ENCODE measurements at places on chromosomes 2 and 18.

GRCh38 chr18:80145196-80145804 lies 36.2 kb downstream of the ADNP2 start:
- no peak for DNase-seq

DNA sequence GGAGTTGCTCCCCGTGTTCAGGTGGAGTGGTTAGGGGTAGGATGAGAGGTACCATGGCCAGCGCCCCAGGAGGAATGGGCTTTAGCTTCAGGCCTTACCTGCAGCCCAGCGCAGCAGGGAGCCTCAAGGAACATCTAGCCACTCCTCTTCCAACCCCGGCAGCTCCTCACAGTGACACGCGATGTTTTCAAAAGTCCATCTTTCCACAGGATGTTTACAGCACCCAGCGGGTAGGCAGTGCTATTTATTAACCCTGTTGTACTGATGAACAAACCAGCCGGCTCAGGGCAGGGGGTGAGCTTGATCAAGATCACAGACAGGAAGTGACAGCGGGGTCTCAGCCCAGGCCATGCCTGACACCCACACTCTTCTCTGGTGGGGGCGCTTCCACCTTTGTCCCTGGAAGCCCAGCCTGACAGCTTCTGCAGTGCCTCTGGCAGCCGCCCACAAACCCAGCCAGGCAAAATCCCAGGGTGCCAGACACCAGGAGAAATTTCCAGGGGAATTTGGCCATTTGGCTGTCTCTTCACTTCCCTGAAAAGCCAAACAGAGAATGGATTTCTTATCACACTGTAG lies 18.4 kb upstream of the PRLH start:
- no peak for DNase-seq

DNA sequence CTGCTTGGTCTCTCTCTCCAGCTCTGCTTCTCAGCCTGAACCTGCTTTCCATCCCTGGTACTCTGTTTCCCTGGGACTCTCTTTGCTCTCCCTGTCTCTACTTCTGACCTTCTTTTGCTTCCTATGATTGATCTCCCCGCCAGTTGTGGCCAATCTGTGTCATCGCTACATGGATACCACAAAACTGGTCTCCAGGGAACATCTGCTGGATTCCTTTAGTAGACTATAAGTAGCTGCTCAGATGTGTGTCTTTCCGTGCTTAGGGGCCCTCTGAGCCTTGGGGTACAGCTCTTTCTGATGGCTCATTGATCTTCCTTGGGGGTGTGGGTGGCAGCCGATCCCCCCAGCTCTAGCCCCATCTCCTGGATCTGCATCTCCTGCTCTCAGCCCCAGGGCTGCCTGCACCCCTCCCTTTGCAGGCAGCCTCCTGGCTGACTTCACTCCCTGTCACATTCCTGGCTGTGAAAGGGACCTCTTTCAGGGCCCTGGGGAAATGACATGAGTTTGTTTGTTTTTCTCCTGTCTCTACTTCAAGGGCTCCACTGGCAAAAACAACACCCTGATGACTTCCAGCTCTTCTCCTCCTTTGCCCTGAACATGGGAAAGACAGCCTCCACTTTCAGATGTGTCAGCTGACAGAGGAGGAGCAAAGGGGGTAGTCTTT lies 333.7 kb downstream of the CYP26B1 start:
- no peak for DNase-seq

GRCh38 chr18:40577239-40577980 lies 1377.6 kb upstream of the PIK3C3 start:
- no peak for DNase-seq

DNA sequence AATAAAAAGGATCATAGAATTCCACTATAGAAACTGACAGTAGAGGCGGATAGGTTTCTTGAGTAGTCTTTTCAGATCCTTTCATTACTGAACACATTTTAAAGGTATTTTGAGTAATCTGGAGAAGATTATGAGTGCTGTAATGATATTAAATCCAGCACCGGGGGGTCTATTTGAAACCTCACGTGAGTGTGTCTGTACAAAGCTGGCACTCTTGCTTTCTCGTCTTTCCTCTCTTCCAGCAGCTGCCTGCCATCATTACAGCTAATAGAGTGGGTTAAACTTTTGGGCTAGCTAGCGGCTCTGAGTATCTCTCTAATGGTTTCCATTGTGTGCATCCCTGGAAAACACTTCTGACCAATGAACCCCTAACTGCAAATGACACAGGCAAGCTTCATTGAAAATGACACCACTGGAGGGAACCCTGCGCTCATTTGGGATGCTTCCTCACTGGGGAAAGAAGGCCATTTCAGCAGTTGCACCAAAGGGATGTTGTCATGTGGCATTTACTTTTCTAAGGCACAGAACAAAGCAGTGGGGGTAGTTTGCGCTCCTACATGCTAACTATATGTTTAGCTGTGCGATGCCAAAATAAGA lies 101.0 kb downstream of the HRH4 start:
- DNase-seq: no peak

DNA sequence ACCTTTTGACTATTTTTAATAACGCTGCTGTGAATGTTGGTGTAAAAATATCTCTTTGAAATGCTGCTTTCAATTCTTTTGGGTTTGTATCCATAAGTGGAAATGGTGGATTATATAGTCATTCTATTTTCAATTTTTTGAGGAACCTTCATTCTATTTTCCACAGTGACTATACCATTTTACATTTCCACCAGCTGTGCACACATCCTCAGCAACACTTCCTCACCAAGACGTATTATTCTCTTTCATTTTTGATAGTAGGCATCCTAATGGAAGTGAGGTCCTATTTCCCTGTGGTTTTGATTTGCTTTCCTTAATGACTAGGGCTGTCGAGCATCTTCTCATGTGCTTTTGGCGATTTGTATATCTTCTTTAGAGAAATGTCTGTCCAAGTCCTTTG lies 14.8 kb downstream of the CASP10 start:
- no peak for DNase-seq

DNA sequence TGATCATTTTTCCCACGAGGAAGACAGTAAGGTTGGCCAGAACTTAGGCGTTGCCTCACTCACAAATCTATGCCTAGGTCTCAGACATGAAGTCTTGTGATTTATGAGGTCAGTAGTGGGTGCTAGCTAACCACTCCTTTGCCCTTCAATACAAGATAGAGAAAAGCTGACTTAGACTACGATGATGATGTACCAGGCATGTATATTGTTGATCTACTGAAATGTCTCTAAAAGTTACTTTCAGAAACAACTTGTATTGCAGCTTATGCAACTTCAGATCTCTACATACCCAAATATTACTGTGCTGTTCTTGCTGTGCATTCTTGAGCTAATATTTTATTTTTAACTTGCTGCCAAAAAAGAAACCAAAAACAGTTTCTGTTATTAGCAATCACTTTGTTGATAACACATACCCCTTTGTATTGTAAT lies 30.6 kb downstream of the MAPRE2 start:
- DNase-seq: no peak

DNA sequence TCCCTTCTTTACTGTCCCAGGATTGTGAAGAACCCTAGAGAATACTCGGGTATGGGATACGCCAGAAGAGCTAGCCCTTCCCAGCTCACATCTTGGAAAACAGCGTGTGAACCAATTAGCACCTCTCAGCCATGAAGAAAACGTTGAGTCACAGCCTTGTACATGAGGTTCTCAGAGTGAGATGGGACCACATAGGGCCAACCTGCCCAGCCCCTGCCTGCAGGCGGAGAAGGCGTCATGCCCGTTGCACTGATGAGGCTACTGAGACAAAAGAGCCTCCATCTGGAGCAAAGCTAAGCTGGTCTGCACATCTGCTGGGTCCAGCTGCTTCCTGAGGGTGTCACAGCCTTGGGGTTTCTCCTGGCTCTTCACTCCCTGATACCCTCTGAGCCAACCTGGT lies 92.2 kb downstream of the LBH start:
- DNase-seq: no peak

DNA sequence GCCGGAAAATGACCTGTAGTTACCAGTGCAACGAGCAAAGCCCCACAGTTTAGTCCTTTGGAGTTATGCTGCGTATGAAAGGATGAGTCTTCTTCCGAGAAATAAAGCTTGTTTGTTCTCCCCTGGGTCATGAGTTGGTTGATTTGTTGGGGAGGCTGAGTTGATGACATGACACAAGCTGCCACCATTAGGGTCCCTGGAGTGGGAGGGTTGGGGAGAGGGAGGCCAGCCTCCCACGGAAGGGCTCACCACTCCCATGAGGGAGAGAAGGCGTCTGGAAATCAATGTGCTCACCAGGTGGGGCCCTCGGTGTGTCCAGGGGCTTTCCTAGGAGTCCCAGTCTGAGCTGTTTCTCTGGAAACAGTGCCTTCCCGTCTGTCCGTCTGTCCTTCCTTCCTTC lies 7.4 kb upstream of the DGKD start:
- no peak for DNase-seq

GRCh38 chr18:37516361-37516853 lies 49.2 kb downstream of the CELF4 start:
- no peak for DNase-seq

GRCh38 chr18:3653851-3654441 lies 204.0 kb downstream of the TGIF1 start:
- no peak for DNase-seq

DNA sequence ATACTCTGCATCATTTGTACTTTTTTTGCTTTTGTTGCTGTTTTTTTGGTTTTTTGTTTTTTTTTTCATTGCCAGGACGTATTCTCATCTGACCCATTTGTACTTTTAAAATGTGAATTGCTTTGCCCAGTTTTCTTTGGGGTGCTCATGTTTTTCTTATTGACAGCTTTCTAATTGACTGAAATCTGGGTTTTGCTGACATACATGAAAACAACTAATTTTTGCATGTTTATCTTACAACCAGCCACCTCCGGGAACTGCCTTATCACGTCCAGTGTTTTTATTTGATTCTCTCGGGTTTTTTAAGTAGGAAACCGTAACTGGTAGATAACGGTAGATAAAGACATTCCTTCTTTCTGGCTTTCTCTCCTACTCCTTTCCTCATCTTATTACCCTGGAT lies 38.6 kb downstream of the SNORC start:
- DNase-seq: no peak

- DNase-seq: no peak
Observed at GRCh38 chr2:67970542-67970941, 92.3 kb downstream of the C1D start.

- DNase-seq: no peak
Observed at GRCh38 chr2:12948961-12949353, 232.2 kb downstream of the TRIB2 start.

GRCh38 chr2:20288642-20289340 lies 61.9 kb downstream of the PUM2 start:
- DNase-seq: no peak

GRCh38 chr18:53241161-53241560 lies 901.2 kb downstream of the DCC start:
- DNase-seq: no peak

DNA sequence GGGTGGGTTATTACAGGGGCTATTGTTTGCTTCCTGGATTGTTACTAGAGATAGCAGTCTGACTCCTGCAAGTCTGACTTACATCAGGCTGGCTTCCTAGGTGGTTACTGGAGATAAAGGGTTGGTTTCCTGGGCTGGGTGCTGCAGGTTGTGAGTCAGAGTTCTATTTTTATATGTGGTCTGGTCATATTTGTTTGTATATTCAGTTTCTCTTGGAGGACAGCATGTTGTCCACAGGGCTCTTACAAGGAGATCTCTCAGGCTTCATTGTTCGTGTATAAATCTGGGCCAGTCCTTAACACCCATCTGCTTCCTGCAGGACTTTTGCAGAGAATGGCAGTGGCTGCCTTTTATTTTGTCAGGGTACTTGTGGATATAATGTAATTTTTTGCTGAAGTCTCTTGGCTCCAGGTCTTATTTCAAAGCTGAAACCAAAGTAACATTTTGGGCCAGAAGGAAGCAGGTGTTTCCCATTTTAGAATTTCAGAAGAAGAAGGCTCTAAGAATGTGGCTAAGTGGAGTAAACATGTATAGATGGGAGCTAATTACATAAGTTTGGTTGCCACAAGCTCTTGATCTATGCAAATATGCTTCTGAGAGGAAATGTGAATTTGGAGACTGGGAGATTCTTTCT lies 65.9 kb upstream of the SLC16A14 start:
- DNase-seq: no peak

GRCh38 chr2:161238560-161239325 lies 69.5 kb upstream of the PSMD14 start:
- peak; percentile 17 for DNase-seq

DNA sequence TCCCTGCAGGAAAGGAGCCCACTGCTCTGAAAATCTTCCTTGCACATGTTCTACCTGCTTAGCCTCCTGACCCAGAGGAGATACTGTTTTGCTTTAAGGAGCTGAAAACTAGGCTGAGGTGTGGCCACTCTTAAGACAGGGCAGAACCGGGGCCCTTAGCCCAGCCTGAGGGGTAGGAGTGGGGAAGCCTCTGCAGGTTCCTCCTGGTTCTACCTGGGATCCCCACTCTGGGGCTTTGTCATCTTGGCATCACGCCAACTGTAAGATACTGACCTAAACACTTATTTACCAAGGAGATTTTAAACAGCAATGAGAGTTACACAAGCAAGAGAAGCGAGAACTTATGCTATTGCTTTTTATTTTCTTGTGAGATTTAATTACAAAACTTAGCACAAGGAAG lies 86.9 kb downstream of the KCTD1 start:
- no peak for DNase-seq

DNA sequence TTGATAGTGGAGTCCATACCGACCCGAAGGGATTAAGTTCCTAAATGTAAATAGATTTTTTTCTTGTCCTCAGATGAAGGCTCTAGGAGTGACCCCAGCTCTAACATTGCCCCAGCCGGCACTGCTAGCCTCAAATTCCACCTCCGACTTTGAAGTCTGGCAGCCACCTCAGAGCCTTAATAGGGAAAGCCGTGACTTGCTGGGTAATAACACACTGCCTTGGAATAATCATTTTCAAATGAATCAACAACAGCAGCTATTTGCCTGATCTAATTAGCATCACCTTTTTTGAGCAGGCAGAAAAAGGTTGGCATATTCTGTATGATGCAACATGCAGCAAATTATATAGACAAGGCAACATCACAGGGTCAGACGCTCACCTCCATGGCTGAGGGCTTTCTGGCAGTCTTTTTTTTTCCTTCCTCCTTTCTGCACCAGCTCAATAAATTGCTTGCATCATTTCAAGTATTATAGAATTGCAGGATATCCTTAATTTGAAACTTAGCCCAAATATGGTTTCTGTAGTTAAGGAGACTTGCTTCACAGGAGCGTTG lies 276.5 kb upstream of the ATP5MC3 start:
- DNase-seq: no peak

GRCh38 chr2:31666878-31667277 lies 86.1 kb upstream of the SRD5A2 start:
- no peak for DNase-seq

GRCh38 chr2:20016346-20016745 lies 3.9 kb upstream of the MATN3 start:
- DNase-seq: no peak
